ENCODE measurements at places on chromosomes 12 and 14.

DNA sequence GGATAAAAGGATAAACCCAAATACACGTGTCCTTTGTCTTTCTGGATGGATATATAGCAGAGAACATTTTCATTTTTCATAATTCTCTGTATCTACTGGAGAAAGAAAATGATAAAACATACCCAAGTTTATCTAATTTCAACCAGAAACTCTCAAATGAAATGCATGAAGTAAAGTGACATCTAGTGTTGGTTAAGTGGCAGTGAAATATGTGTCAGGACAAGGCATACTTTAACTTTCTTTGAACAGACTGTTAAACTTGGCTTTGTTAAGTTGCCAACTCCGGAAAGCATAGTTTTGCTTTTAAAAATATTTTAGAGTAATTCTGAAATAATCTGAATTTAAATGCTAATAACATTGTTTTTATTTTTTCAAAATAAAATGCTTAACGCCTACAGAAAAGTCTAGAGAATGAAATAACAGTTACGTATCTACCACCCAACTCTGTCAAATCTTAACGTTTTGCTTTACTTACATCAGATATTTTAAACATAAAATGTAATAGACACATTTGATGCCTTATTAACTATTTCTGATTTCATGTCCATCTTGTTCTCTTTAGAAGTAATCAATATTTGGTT, 25.2 kb upstream of the NTN4 start:
- peak; percentile 18 for DNase-seq

GRCh38 chr12:6546016-6546415, 9.8 kb downstream of the IFFO1 start:
- no peak for DNase-seq

- no peak for DNase-seq
Observed at GRCh38 chr14:58873228-58873953, 235.6 kb downstream of the DACT1 start.

DNA sequence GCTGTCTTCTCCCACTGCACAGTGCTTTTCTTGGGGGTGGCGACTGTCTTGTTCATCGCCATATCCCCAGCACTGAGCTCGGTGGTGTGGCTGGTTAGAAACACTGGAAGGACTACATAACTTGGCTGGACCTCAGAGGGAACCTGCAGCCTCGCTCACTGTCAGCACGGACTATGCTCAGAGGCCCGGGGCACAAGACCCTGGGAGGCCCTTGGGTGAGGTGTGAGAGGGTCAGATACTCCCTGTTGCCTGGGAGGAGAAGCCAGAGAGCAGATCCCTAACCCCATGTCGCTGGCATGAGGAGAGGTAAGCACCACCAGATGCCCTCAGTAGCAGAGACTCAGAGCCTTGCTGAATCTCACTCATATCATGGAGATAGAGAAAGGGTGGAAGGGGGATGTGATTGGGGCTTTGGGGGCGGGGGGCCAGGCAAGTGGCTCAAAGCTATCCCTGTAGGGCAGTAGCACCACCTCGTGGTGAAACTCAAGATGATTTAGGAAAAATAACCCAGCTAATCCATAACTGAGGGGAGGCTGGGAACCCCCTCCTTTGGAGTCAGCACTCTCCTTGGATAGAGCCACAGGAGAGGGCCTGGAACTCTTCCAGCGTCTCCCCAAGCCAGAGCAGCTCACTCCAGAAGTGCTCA, 18.7 kb upstream of the HDAC7 start:
- DNase-seq: no peak

GRCh38 chr12:115199831-115200230, 515.9 kb upstream of the TBX3 start:
- peak; percentile 64 for DNase-seq

DNA sequence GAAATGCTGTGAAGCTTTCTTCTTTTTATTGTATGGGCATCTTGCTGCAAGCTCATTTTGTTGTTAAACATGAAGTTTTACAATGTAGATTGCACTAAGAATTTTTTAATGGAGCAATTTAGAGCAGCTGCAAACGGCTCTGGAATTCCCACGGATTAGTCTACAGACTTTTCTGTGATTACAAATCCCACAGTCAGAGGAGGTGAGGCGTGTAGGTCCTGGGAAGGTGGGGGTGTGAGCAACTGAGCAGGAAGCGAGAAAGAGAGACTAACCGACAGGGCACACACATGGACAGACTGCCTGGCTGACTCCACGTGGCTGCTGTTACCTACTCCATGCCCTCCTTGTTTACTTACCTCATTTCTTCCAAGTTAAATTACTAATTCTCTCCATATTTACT, 348.5 kb downstream of the NPAS3 start:
- DNase-seq: no peak

DNA sequence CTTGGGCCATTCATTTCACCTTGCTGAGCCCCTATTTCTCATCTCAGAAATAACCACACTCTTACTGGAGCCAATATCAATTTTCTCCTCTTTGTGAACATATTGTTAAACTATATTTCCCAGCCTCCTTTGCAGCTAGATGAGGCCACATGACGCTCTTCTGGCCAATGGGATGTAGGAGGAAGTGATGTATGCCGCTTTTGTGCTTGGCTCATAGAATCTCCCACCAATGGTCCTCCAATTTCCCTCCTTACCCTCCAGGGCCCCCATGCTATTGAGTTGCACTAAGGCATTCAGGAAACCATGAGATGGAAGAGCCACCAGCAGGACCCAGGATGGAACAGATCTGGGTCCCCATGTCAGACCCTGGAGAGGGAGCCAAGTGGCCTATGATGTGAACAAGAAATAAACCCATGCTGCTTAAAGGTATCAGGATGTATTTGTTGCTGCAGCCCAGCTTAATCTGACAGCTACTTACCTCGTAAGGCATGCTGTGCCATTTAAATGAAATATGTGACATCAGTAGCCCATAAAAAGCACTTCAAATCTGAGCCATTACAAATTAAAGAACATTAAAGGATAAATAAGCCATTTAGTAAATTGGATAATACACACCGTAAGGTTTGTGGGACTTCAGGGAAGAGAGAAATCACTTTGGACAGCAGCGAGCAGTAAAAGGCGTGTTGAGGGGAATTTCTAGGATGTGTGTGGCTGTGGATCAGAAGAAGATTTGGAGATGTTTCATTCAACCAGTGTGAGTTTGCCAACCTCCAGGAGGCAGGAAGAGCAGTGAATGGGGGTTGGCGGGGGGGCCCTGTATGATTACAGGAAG, 24.4 kb upstream of the BDKRB2 start:
- DNase-seq: no peak

DNA sequence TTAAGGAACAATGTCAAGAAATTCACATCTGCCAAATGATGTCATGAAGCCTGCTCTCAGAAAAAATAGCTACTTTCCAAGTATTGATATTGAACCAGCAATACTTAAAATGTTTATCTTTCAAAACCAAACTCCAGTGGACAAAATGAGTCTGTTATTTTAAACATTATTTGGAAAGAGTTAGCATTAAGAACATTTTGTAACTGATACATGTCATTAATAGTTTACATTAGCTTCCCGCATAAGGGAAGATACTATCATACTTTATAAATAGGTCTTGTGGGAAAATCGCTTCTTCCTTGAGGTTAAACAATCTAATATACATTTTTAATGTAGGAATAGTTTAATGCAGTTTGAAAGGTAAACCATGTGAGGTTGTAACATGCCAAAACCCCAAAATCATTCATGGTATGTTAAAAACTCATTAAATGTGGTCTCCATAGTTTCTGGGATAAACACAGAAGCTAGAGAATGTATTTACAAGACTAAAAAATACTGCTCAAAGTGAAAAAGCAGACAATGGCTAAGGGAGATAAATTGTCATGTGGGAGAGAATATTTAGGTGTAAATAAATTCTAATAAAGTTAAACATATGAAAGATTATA, 73.4 kb upstream of the ATP2B1 start:
- peak; percentile 5 for DNase-seq

DNA sequence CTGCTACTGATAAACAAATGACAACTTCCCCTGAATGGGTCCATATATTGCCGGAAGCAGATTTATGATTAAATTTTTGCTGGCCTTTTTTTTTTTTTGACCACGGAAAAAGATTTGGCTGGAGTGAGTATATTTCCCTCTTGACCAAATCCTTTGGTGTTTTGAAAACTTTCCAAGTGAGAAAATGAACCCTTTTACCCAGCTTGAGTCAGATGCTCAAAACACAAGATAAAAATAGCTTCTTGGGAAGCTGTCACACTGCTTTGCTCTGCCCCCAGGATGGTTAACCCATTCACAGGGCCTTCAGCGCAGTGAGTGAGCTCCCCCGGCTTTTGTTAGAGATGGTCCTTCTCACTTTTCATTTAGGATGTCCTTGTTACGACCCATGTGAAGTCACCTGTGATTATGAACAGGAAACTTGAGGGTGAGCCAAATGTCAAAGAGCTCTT, 224.3 kb downstream of the PELI2 start:
- DNase-seq: no peak

All from skin of body (tissue), 3 donors.